ENCODE measurements at places on chromosomes 5 and 9. TPM values are rescaled to one million over a fixed set of nuclear protein-coding genes. Genes with fewer than 3 reads are reported as not detected.

Gene GARIN3
- not detected for total RNA-seq

Gene FKTN
- total RNA-seq = 15.2 TPM

Gene AP3B1
- total RNA-seq = 52.7 TPM

Gene SAPCD2
- total RNA-seq = 57.5 TPM

Gene PRDM9
- total RNA-seq = not detected

Gene FBN2
- 0.56 TPM for total RNA-seq

Gene CRAT
- total RNA-seq = 20.7 TPM

Gene IFNA13
- not detected for total RNA-seq

Gene PRUNE2
- 3.7 TPM for total RNA-seq

Gene SLC6A18
- total RNA-seq = not detected

Gene TNC
- total RNA-seq = 17.6 TPM

Gene HAVCR2
- total RNA-seq = 0.41 TPM

Gene ADRB2
- not detected for total RNA-seq

Gene TOR2A
- 12.9 TPM for total RNA-seq

Gene SPINK7
- not detected for total RNA-seq

Gene TSSK1B
- not detected for total RNA-seq

Data from Caco-2 (cell line).